ENCODE measurements at places on chromosomes 1 and 21.

GRCh38 chr1:69167876-69168275 is 399.8 kb upstream of the LRRC7 start:
- DNase-seq, result no peak

- no peak for DNase-seq
Measured at GRCh38 chr1:15883326-15883725, 35.8 kb downstream of the SPEN start.

- DNase-seq, result no peak
Measured at GRCh38 chr1:154869351-154870114, 548 bp downstream of the KCNN3 start.

DNA sequence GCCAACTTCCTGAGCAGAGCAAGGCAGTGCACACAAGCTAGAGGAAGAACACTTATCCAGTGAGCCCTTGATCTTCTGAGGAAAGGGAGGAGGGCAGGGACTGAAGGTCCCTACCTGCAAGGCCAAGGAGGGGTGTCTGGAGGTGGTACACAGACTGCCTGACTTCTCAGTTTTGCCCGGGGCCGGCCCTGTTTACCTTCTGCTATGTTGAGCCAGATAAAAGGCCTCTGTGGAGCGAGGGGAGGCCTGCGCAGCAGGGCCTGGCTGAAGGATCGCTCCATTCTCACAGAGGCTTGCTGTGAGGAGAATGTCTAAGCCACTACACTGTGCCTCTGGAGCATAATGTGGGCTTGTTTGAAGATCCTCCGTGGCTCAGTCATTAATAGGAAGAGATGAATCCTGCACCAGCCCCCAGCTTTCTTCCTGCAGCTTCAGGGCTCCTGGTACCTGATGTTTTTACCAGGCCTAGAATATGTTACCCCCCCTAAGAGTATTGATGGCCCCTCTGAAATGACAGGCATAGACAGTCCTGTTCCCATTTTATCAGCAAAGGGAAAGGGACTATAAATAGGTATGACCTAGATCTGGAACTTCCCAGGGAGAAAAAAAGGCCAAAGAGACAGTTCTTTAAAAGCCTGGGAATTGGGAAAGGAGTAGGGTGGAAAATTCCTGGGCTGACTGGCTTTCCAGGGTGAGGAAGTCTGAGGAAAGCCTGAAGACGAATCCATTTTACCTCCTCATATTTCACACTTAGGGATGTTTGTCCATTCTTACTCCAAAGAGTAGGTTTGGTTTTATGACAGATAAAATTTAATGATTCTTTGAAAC is 4.7 kb downstream of the POGK start:
- no peak for DNase-seq

DNA sequence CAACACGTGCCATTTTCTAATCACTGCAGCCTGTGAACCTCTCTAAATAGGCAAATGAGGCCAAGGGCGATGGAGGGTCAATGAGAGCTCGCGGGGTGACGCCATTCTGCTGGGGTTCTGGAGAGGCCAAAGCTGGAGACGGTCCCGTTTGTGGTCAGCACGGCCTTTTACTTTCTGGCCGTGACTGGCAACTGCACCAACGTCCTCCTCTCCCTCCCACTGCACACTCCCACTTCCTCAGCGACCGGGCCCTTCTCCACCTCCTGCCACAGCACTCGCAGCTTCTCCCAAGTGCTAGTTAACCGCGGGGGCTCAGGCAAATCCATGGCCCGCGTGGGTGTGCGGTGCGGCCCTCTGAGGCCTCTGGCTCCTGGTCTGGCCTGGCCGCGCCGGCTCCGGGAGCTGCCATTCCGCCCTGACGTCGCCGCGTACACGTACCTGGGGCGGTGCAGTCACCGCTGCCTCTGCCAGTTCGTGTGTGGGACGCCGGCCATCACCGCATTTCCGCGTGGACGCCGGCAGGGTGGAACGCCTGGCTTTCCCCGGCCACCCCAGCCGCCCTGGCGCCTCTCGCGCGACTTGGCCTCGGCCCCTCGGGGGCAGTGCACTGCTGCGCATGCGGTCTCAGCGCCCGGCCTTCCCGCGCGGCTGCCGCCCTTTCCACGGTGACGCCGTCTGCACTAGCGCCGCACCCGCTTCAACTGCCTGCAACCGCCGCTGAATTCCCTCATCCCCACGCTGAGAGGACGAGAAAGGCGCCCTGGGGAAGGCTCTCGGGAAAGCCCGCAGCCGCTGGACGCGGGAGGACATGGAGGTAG is 18.2 kb downstream of the OR2C3 start:
- DNase-seq, result no peak

- no peak for DNase-seq
Measured at GRCh38 chr1:234724516-234725176, 114.7 kb upstream of the IRF2BP2 start.

GRCh38 chr1:198932351-198932991 is 293.6 kb downstream of the PTPRC start:
- no peak for DNase-seq

DNA sequence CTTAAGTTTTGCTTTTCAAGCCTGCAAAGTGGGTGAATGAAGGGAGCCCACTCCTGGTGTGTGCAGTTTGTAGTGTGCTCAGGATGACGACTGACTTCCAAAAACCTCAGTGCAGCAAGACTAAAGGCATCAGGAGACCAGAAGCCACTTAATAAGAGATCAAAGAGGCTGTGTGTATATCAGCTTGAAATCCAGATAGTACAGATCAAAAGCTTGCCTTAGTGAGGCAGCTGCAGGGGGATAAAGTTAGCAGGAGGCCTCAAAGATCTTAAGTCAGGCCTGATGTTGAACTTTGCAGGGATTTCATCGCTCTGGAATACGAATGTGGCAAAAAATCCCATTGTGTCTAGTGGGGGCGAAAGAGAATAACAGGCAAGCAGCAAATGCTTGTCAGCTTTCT is 99.8 kb downstream of the PATJ start:
- no peak for DNase-seq

GRCh38 chr1:9444532-9444931 is 94.7 kb upstream of the SLC25A33 start:
- no peak for DNase-seq

DNA sequence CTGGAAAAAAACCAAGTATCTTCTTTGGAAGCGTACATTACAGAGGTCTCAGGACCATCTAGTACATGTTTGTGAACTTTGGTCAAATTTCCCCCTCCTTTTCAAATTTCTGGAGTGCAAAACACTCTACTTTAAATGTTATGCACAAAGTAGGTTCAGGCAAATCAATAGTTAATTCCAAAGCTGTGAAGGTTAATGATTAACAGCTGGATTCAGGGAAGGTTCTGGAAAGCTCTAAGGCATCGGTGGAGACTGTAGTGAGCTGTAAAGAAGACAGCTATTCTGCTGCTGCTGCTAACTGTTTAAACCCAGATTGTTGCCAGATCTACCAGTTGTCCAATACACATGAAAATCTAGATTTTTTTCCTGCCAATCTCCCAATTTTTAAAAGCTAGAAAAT is 70.9 kb downstream of the ELAVL4 start:
- DNase-seq, result no peak

- DNase-seq, result no peak
Measured at GRCh38 chr1:7410156-7410555, 360.9 kb upstream of the VAMP3 start.

GRCh38 chr1:187759825-187760333 is 931.1 kb downstream of the PLA2G4A start:
- DNase-seq, result no peak

DNA sequence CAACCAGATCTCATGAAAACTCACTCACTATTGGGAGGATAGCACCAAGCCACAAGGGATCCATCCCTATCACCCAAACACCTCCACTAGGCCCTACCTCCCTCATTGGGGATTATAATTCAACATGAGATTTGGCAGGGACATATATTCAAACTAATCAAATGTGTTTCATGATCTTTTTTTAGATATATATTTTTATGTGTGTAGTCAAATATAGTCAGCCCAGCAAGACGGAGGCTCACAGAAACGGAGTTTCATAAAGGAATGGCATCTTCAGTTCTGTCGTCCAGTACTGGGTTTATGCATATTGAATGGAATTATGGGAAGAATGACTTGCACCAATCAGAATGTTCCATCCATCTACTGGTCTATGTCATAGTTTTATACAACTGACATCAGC is 343.3 kb upstream of the KAZN start:
- DNase-seq, result no peak

DNA sequence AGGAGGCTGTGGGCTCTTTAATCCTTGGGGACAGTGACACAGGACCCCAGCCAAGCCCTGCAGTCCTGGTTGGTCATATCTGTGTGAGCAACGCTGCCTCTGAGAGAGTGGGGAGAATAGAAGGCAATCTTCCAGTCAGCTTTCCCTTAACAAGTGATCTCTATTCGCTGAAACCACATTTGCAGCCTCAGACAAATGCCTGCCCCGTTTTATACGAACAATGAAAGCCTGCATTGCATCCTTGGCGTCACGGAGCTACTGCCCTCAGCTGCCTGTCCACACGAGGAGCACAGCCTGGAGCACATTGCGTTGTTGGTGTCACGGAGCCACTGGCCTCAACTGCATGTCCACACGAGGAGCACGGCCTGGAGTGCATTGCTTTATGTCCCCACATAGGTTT is 150.2 kb upstream of the ARHGEF16 start:
- no peak for DNase-seq

- DNase-seq, result no peak
Measured at GRCh38 chr1:3968851-3969250, 68.8 kb upstream of the C1orf174 start.

DNA sequence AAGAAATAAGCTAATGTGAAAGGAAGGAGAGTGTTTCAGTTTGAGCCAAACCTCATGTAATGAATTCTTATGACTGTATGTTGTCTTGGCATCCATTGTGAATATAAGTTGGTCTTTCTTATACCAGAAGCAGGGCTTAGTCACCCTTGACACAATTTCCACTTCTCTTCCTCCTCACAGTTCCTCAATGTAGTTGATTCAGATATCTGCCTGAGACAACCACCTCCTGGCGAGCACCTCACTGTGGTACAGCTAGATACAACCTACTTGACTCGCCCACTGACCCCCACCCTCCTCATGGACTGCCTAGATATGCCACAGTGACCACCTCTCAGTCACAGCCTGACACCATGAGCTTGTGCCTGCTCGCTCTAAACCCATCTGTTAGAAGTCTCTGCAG is 45.6 kb downstream of the KYAT3 start:
- DNase-seq, result no peak

GRCh38 chr1:15676688-15677661 is 7.1 kb upstream of the PLEKHM2 start:
- DNase-seq, result no peak

DNA sequence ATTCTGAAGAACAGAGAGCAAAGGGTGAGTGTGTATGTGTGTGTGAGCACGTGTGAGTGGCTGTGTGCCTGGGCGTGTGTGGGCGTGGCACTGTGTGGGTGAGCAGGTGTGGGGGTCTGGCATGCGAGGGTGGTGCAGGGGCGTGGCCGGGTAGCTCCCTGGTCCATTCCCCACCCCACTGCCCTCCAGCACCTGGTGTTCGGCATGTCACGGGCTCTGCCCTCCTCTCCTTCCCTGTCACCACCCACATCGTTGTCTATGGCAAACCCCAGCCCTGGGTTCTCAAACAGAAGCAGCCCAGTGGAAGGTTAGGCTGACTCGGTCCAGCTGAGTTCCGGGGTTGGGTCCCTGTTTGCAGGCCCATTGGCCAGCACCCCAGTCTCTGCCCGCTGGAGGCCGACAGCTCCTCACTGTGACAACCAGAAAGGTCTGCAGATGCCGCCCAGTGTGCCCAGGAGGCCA is 39.8 kb downstream of the UBE2G2 start:
- no peak for DNase-seq

GRCh38 chr1:38489844-38490270 is 369.7 kb downstream of the RRAGC start:
- DNase-seq, result no peak

GRCh38 chr1:222616525-222616924 is 1.4 kb upstream of the MIA3 start:
- DNase-seq, result no peak

GRCh38 chr1:24177161-24177560 is 9.9 kb downstream of the IFNLR1 start:
- no peak for DNase-seq

GRCh38 chr1:53655931-53656746 is 82.8 kb downstream of the GLIS1 start:
- no peak for DNase-seq

GRCh38 chr1:117271959-117272358 is 61.2 kb upstream of the VTCN1 start:
- no peak for DNase-seq

DNA sequence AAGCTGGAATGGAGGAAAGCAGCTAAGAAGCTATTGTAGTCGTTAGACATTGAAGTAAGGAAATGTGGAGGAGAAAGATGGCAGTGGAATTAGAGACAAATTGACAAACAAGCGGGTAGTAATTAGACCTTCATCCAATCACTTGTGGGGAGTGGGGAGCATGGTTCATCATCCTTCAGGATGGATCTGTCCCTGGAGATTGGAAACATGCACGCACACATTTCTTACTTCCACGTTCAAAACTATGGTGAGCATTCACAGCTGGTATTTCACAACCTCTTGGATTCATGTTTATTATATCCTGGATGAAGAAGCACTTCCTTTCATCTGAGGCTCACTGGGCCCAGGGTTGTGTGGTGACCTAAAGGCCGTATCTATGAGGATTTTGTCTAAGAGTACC is 188.1 kb downstream of the ST6GALNAC3 start:
- DNase-seq, result no peak

DNA sequence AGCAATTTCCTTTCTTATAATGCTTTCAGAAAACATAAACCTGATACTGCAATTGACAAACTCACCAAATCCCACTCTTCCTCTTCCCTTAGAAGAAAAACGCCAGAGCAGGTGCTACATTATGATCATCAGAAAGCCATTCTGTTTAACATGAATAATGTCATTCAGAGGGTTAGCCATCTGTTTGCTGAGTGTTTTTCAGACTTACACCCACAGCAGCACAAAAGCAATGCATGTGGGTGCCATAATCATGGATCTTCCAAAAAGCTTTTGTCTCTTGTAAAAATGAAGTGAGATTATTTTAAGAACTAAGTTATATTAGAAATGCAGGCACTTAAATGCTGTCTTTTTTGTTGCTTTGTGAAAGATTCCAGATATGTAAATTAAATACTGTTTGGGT is 204.6 kb upstream of the TMPRSS15 start:
- no peak for DNase-seq

GRCh38 chr1:89276690-89277089 is 4.0 kb upstream of the GBP5 start:
- no peak for DNase-seq

DNA sequence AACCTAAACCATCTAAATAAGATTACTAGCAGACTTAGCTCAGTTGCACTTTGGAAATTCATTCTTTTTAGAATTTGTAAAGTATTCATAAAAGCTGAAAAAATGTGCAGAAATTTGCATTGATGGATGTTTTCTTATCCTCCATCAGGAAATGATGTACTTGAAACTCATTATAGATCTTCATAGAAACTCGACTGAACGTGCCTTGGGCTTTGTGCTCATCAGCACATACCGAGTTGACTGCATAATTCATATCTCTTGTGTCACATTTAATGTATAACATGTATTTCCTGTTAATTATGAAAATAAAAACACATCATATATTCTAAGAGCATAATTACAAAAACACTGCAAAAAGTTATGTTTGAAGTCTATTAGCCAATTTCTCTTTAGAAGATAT is 290.9 kb upstream of the NR5A2 start:
- DNase-seq, result no peak

Measured in T-helper 1 cell (primary cell).